ENCODE measurements at places on chromosomes 13 and 19.

DNA sequence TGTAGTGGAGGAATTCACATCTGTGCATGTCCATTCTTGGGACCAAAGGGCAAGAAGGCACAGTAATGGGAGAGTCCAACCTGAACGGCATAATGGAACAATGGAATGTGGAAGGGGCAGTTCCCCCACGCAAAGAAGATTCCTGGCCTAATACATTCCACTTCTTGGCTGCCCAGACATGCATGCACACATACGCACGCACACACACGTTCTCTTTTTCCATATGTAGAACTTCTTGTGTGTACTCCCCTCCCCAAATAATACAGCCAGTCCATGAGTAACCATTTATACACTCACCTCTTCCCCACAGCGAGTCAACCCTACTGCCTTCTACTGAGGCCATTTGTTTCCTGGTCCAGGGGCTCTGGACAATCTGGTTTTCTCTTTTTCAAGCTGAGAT is 6.0 kb upstream of the STK24 start:
- no peak for DNase-seq

GRCh38 chr13:28273919-28274318 is 135.6 kb downstream of the PAN3 start:
- no peak for DNase-seq

DNA sequence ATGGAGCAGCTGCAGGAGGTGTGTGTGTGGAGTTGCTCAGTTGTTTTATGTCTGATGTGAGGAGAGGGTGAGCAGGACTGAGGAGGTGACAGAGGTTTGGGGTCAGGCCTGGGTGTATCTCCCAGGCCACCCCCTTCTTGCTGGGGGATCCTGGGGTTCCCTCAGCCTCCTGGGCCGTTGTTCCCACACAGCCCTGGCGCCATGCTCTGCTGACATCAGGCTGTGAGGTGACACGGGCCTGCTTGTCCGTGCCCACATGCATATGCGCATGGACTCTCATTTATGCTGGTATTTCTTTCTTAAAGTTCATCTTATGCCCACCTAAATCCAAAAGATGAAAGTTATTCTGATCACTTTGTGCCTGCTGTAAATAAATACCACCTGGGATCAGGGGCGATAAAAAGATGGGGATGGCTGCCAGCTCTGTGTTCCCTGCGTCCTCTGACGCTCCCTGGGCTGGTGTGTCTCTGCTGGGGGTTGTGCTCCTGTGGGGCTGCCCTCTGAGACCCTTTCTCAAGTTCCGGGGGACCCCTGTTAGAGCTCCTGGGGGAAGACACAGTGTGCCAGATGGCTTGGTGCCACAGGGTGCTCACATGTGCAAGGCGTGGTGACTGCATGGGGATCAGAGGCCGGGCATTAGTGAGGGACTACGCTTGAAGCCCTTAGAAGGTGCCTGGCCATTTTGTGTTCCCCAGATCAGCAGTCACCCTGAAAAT is 12.6 kb downstream of the NAXD start:
- no peak for DNase-seq

DNA sequence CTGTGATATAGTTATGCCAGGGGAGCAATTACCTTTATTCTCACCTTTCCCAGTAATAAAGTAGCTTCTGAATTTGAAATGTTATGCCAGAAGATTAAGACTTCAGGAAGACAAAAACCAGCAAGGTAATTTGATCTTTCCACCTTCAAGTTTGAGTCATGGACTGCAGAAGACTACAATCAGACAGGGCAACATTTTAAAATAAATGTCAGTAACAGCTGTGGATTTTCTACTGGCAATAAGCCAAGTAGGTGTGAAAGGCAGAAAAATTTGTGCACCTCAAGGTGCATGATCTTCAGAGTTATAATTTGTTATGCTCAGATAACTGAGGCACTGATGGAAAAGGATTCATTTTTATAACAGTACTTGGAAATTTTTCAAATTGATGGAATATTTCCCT is 54.9 kb downstream of the SLITRK1 start:
- no peak for DNase-seq

DNA sequence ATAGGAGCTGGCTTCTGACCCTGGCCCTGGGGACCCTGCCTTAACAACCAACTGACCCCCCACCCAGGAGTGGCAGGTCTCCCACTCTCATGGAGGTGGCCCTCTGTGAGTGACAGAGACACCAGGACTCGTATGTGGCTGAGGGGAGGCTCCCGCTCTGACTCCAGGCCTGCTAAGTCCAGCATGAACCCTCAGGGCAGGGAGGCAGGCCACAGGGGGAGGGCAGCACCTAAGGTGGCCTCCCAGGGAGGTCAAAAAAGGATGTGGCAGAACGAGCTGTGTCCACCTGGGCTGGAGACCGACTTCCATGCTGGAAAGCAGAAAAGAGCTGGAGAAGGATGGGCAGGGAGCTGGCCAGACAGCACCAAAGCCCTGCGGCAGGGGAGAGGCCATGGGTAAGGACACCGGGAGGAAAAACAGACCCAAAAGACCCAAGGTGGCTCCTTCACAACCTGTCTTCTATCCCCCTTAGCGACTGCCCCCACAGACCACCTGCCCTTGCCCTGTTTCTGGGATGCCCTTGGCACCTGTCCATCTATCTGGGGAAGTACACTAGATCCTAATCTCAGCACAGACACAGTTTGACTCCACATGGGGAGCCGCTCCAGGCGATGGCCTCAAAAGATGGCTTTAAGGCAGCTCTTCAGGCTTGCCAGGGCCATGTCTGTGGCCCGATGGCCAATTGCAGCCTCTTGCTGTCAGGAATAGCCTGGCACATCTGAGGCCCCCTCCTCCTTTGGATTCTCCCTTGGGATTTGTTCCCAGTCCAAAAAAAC is 10.5 kb upstream of the SLC35E1 start:
- DNase-seq = no peak

- no peak for DNase-seq
Observed at GRCh38 chr19:13149628-13150186, 468 bp downstream of the STX10 start.

- DNase-seq = no peak
Observed at GRCh38 chr19:2446381-2446780, 10.4 kb downstream of the LMNB2 start.

DNA sequence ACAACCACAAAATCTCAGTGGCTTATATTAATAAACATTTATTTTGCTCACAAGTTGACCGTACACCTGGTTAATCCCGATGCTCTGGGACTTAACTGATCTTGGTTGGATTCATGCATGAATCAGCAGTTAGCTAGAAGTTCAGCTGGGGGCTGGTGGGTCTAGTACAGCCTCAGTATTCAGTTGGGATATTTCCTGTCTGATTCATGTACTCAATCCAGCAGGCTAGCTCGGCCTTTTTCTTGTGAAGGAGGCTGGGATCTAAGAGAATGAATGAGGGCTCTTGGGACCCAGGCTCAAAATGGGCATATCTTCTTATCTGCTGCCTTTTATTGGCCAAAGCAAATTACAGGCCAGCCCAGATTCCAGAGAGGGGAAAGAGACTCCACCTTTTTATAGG is 178.8 kb downstream of the KCTD12 start:
- no peak for DNase-seq

DNA sequence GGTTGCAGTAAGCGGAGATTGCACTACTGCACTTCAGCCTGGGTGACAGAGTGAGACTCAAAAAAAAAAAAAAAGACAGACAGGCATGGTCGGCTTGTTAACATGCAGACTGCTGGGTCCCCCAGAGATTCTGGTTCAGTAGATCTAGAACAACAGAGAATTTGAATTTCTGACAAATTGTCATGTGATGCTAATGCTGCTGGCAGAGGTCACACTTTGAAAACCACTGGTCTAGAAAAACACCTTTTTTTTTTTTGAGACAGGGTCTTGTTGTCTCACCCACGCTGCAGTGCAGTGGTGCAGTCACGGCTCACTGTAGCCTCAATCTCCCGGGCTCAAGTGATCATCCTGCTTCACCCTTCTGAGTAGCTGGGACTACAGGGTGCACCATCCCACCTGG is 7.7 kb upstream of the LRFN3 start:
- DNase-seq = no peak

DNA sequence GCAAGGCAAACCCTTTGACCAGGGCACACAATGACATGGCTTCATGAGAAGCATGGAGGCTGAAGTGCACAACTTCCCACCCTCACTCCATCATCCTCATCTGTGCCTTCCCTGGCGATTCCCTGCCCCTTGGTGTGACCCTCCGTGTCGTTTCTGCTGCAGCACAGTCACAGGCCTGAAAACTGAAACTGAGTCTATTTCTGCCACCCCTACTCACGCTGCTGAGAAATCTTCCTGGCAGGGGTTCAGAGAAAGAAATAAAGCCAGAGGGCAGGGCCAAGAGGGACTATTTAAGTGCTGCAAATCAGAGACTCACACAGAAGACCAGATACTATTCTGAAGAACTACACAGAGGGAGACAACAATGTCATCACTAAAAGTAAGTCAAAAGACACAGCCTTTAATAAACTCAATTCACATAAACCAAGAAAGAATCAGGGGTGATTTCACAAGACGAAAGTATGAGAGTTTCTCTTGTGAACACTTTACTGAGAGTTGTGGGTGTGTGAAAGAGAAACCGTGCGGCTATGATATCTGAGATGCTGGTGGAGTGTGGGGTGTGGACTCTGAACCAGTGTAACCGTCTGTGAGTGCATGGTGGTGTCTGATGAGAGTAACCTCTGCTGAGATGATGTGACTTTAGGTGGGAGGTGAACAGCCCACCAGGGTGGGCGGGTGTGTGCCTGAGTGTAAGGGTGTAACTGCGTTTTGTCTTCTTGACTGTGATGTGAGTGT is 23.5 kb downstream of the LGALS16 start:
- no peak for DNase-seq

DNA sequence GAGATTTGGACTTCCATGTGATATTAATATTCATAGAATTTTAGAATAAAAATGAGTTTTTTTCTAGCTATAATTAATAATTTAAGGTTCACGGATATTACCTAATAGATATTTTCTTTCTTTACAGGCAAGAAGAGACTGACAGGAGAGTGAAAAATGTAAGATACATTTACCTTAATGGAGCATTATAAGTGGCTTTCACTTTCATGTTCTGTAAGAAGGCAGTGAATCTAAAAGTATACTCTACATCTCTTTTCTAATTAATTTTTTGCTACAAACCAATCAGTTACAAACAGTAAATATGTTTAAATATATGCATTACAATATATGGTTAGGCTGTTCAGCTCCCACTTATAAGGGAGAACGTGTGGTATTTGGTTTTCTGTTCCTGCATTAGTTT is 159.1 kb downstream of the LMO7 start:
- DNase-seq = no peak

- DNase-seq = no peak
Observed at GRCh38 chr19:45577111-45577905, 7.3 kb downstream of the OPA3 start.

DNA sequence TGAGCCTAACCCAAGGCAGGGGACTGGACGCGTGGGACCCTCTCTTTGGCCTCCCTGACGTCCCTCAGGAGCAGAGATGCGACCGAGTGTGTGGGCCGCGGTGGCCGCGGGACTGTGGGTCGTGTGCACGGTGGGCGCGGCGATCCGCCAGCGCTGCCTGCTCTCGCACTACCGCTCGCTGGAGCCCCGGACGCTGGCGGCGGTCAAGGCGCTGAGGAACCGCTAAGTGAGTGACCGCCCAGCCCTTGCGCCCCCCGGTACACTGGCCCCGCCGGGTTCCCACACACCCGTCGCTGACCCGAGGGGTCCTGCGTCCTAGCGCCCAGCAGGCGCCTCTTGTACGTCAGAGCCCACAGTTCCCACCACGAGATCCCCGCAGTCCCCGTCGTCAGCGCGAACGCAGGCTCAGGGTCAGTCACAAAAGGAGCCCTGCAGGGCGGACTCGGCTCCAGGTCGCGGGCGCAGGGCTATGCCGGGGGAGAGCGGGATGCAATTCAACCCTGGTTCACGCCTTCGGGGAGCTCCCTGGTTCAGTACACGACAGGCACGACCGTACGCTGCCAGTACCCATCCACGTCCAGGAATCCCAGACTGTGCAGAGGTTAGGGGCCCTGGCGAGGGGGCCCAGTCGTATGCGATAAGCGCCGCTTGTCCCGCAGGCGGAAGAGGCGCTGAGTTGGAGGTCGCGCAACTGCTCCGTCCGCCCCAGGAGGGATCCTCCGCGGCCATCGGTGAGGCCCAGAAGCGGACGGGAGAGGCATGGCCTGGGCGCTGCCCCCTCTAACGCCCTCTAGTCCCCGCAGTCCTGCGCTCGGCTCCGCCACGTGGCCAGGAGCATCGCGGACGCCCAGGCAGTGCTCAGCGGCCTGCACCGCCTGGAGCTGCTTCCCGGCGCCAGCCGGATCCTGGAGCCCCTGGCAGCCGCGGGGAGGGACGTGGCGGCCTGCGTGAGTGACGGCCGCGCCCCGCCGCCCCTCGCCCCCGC is 3.6 kb upstream of the IFNL2 start:
- DNase-seq = no peak

DNA sequence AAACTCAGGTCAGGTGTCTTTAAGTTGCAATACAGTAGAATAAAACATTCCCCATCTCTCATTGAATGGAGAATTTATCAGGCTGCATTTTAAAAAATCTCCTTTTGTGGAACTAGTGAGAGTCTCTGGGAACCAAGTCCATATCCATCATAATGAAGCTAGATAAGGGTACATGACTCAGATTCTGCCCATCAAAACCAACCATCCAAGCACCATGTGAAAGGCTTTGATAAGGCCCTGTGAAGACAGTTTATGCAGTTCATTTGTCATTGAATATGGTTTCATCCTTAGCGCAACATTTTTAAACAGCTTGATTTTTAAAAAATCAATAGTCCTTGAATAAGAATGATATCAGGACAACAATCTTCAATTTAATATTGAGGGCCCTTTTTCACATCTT is 56.3 kb upstream of the DIAPH3 start:
- DNase-seq = no peak

- DNase-seq = no peak
Observed at GRCh38 chr13:114145256-114145655, 12.8 kb upstream of the RASA3 start.

DNA sequence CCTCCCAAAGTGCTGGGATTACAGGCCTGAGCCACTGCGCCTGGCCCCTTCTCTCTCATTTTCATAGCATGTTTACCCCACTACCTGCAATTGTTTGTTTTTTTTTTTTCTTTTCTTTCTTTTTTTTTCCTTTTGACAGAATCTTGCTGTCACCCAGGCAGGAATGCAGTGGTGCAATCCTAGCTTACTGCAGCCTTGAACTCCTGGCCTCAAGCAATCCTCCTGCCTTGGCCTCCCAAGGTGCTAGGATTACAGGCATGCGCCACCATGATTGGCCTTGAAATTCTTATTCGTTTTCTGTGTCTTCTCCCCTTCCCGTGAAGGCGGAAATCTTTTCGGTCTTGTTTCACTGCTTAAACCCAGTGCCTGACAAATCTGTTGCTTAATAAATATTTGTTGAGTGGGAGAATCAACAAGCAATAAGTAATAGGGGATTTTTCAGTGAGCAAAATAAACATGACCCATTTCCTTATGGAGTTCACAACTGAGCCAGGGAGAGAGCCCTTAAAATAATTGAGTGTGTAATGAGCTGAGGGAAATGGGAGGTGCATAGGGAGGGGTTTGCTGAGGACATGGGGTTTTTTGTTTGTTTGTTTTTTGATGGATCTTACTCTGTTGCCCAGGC is 1.8 kb upstream of the INSR start:
- no peak for DNase-seq

DNA sequence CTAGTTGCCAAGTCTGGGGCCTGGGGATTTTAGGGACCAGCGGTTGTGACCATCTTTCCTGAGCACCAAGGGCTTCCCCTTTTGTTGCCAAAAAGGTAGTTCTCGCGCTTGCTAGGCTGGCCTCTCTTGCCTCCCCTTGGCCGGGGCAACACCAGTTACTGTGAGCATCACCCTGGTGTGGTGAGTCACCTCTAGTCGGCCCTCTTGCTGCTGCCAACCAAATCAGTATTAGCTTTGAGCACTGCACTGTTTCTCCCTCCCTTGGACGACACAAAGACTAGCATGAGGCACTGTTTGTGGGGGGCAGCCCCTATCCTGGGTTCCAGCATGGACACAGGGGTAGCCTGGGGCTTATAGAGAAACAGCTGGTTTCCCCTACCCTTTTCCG is 6.9 kb downstream of the SYDE1 start:
- DNase-seq = no peak
